ENCODE measurements at places on chromosomes 13 and 19.
A peak's percentile ranks its signal among the peaks of the same experiment; 100 is the strongest.

DNA sequence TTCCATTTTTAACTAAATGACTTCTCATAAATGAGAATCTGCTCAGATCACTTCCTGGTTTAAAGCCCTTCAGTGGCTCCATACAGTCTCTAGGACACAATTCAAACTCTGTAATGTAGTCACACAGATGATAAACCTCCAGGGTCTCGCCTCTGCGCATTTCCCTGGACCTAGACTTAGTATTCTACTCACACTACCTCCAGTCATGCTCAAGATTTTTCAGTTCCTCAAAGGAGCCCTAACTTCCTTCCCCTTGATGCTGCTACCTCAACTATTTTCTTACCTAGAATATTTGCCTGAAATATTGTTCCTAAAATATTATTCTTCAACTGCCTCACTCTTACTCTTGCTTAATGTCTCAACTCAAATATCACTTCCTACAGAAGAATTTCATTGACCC, 86.7 kb upstream of the TPP2 start:
- DNase-seq: no peak

- no peak for DNase-seq
Observed at GRCh38 chr13:91132786-91133185, 214.7 kb upstream of the MIR17HG start.

- peak; percentile 18 for DNase-seq
Observed at GRCh38 chr19:44303976-44304568, 753 bp downstream of the ZNF235 start.

GRCh38 chr13:21676611-21677021, 5.7 kb downstream of the FGF9 start:
- no peak for DNase-seq

- DNase-seq: peak; percentile 56
Observed at GRCh38 chr13:96629331-96629730, 364.9 kb downstream of the OXGR1 start.

DNA sequence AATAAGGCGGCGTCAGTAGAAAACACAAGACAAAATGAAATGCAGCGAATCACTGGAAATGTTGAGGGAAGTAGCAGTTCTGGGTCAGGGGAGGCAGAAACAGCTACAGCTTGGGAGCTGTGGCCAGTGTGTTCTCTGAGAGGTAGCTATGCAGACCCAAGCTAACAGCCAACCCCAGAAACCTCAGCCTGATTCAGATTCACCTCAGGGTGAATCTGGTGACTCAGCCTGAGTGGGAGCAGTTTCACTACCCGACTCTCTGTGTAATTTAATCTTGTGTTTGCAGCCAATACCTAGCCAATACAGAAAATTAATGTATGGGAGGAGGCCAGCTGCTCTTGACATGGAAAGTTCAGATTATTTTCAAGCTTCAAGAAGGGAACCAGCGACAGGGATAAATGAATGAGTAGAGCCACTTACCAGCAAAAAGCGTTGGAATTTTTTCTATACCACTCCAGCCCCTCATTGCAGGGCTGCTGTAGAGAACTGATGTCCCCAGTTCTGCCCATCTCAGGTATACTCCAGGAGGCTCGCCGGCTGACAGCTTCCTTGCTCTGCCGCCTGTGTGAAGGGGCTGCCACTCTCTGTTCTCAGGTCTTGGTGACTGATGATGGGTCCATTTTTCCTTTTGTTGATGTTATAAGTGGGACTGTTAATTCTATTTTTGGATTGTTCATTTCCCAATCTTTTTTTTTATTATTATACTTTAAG, 8.9 kb downstream of the IGFL3 start:
- peak; percentile 93 for DNase-seq

GRCh38 chr19:2429917-2430535, 2.6 kb upstream of the TIMM13 start:
- DNase-seq: no peak

DNA sequence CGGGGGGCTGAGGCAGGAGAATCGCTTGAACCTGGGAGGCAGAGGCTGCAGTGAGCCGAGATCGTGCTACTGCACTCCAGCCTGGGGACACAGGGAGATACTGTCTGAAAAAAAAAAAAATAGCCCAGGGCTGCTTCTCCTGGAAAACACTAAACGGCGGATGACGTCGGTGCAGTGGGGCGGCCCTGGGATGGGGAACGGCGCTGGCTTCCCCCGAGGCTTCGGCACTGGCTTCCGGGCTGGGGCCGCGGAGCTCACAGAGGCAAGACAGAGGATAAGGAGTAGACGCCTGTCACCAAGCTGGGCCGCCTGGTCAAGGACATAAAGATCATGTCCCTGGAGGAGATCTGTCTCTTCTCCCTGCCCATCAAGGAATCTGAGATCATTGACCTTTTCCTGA, 5.0 kb downstream of the PRSS57 start:
- no peak for DNase-seq

- no peak for DNase-seq
Observed at GRCh38 chr19:7981661-7982060, 23.8 kb downstream of the ELAVL1 start.

GRCh38 chr19:7871437-7872305, 2.5 kb downstream of the PRR36 start:
- peak; percentile 87 for DNase-seq

- peak; percentile 79 for DNase-seq
Observed at GRCh38 chr13:35720290-35720689, 243.8 kb upstream of the MAB21L1 start.

DNA sequence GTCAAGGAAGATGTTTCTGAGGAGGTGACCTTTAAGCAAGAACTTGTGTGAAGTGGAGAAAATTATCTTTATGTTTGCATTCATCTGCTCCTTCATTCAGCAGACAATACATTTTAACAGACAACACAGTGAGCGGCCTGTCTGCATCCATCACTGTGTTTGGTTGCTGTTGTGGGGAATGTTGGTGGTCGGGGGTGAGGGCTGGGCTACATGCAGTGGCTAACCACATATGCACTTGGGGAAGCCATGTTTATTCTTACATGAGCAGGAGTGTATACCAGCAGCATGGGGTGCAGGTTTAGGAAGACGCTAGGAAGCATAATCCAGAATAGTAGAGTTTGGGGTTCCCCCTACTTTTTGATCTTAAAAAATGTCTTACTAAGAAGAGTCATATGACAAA, 66.4 kb downstream of the DHRS12 start:
- no peak for DNase-seq

GRCh38 chr19:46035986-46036743, 4.6 kb downstream of the IGFL4 start:
- no peak for DNase-seq

DNA sequence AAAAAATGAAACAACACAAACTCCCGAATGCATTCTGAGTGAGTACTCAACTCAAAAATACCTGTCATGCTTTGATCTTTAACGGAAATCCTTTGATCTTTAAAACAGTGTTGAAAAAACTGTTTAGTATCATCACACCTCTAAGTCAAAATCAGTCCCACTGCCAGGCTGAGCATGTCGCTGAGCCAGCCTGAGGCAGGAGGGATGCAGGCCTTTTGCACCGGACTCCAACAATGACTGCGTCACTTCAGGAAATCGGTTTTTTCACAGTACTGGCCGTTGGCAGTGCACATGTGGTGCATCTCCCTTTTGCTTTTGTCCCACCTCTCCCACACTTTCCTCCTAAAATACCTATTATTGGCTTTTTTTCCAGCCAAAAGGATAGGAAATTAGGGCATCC, 78.2 kb downstream of the SHISA2 start:
- no peak for DNase-seq

DNA sequence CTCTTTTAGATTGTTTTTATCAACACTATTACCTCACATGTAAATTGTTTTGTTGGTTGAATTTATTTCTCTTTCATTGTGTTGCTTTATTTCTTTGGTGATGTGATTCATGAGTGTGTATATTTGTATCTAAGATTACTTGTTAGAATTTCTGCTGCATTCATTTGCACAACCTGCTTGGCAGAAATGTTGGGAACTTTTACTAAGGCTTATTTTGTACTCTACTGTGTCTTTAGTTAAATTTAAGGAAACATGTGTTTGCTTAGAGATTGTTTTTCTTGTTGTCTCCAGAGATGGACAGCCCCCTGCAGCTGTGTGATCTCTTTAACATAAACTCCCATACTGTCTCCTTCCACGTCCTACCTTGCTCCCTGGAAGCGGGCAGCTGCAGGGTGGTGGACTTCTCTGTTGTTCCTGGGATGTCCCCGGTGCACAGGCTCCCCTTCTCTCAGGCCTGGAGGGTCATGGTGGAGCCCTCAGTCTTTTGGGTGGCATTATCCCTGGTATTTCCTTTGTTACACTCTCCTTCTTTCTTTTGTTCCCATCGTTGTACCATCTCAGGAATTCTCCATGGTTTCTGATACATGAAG, 212.0 kb upstream of the SPRY2 start:
- DNase-seq: no peak

- DNase-seq: no peak
Observed at GRCh38 chr13:59447031-59447430, 716.7 kb downstream of the DIAPH3 start.

GRCh38 chr19:15869109-15869555, 28.7 kb downstream of the CYP4F2 start:
- peak; percentile 92 for DNase-seq

GRCh38 chr13:80100636-80101035, 240.3 kb downstream of the SPRY2 start:
- DNase-seq: no peak

- DNase-seq: no peak
Observed at GRCh38 chr19:51119611-51120010, 5.1 kb upstream of the SIGLEC9 start.

- DNase-seq: no peak
Observed at GRCh38 chr19:45125360-45125759, 32.4 kb downstream of the PPP1R37 start.

DNA sequence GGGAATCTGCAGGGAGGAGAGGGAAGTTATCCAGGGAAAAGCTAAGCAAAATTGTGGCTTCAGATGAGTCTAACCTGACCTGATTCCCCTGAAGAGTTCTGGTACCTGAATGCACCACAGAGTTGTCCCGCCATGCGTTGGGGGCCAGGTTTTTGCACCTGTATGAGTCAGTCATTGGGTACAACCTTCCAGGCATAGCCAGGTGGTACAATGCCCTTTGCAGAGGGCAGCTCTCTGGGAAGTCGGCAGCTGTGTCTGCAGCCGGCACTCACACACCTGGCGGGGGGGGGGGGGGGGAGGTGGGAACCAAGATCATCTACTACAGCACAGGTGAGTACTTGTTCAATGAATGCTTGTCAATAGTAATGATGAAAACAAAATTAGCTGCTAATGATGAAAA, 52.5 kb upstream of the GTF3A start:
- no peak for DNase-seq

- no peak for DNase-seq
Observed at GRCh38 chr13:107675847-107676550, 539.3 kb downstream of the LIG4 start.

DNA sequence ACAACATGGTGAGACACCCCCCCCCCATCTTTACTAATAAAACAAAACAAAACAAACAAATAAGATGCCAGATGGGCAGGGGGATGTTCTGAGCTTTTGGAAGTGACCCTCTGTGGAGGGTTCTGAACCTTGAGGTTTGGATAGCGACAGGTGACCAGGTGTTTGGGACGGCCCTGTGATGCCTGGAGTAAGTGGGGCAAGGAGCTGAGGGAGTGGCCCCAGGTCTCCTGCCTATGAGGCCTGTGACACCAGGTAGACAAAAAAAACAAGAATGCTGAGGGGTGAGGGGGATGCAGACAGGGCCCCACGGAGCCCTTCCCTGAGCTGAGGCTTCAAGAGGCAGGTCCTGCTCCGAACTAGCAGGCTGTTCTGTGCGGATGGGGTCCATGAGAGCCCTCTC, 9.2 kb downstream of the ADGRE2 start:
- DNase-seq: no peak

DNA sequence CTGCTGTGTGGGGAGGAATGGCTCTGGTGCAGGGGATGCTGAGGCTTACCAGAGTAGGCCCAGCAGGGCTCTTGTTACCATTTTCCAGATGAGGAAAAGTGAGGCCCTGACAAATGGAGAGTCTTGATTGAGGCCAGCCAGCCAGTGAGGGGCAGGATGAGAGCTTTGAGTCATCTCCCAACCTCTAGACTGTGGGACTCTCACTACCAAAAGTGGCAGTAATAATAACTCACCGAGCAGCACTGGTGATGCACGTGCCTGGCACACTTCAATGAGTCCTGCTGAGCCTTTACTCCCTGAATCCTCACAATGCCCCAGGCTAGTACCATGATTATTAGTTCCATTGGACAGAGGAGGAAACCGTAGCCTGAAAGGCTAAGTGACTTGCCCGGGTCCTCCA, 7.8 kb downstream of the CIC start:
- DNase-seq: peak; percentile 68

GRCh38 chr13:51249255-51249654, 27.1 kb downstream of the FAM124A start:
- DNase-seq: peak; percentile 71

DNA sequence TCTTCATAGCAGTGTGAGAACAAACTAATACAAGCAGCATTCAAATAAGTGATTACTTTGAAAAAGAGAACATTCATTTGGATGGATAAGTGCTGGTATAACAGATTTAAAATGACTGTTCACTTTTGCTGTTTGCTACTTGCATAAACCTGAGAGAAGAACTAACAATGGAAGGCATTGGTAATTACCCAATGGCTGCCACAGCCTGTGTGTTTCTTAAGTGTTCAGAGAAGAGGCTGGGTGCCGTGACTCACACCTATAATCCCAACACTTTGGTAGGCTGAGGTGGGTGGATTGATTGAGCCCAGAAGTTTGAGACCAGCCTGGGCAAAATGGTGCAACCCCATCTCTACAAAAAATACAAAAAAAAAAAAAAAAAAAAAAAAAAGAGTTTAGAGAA, 4.9 kb upstream of the TEX26 start:
- DNase-seq: peak; percentile 69

GRCh38 chr13:106700439-106700838, 132.5 kb upstream of the ARGLU1 start:
- no peak for DNase-seq

GRCh38 chr19:14433554-14434501, 722 bp downstream of the PKN1 start:
- no peak for DNase-seq

GRCh38 chr13:66859934-66860877, 369.9 kb downstream of the PCDH9 start:
- no peak for DNase-seq

GRCh38 chr13:102638741-102639140, 42.0 kb downstream of the TPP2 start:
- DNase-seq: no peak

DNA sequence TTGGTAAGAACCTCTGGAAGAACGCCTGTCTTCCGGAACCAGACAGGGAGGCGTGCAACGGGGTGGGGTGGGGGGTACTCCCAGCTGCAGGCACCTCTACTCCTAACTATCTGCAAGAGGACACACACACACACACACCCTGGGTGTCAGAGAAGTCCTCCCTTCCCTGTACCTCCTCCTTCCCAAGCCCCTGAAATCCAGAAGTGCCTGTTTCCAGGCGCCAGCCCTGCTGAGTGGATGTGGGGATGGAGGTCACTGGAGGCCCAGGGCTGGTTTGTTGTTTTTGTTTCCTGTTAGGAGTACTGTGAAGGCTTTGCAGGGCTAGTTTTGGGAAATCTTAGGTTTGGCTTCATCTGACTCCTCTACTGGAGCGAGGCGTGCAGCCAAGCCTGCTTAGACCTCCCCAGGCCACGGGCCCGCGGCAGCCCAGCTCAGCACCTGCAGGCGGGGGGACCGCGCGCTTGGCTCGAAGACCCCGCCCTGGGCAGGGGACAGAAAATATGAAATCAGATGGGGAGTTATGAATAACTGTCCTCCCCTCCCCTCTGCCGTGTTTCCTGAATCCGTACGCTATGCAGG, 36.4 kb downstream of the SOX1 start:
- no peak for DNase-seq

All from bronchial epithelial cell (primary cell).